ENCODE measurements at places on chromosomes 6 and 20.

DNA sequence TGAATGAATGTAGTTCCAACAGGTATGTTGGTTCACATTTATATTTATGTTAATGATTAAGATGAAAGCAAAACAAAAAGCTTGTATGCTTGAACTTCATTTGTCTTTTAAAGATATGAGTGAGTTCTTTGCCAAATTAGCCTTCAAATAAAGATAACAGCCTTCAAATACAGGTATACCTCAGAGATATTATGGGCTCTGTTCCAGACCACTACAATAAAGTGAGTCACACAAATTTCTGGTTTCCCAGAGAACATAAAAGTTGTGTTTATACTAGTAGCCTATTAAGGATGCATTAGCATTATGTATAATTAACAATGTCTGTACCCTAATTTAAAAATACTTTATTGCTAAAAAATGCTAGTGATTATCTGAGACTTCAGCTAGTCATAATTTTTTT lies 245.3 kb upstream of the MAN1A1 start:
- no peak for DNase-seq

- no peak for DNase-seq
Measured at GRCh38 chr20:62804021-62804626, 511 bp upstream of the OGFR start.

- no peak for DNase-seq
Measured at GRCh38 chr20:55610756-55611155, 394.6 kb downstream of the CBLN4 start.

DNA sequence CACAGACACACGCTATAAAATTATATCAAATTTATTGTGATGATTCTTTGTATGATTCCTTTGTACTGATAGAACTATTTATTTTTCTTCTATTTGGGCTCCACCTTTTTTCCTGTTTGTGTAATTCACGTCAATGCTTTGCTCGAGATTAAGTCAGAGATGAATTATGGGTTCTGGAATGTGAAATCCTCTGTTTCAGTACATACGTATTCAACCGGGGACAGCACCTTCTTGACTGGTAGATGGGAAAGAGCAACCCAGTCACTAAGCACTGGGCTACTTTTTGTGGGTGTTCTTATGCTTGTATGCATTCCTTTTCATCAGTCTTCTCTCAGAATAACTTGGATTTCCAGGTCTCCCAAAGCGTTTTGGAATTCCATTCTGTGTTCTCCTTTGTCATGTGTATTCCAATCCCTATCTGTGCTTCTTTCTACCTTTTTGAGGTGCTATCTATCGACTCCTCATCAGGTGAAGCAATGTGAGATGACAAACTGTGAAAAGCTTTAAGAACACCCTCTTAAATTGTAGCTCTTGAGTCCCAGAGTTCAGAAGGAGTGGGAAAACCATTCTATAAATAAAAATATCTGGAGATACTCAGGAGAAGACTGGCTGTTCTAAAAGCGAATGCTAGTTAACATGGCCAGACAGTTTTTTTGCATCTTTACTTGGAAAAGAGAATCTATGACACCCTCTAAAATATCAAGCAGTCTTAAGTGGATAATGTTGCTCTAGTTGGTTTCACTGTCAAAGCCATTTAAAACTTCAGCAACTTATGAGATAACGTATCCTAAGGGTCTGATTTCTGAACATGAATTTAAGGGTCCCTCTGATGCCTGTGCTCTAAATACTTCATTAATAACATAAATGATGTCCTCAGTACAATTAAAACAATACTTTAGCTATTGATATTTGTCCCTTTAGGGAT lies 197.7 kb upstream of the PREP start:
- DNase-seq: no peak
